Panc1 (cell line): ENCODE measurements at places on chromosomes 2 and 18. TPM values are rescaled to one million over a fixed set of nuclear protein-coding genes. Genes with fewer than 3 reads are reported as not detected.

Gene ATF2
- 61.8 TPM for total RNA-seq

GRCh38 chr2:150051004-150051403 is 436.5 kb downstream of the RND3 start:
- H3K4me3 ChIP-seq: no peak overlapping the region
- H3K36me3 ChIP-seq: no peaks in the 10 kb centered on the region
- no peaks in the 10 kb centered on the region for H3K27me3 ChIP-seq
- no peak overlapping the region for H3K27ac ChIP-seq

DNA sequence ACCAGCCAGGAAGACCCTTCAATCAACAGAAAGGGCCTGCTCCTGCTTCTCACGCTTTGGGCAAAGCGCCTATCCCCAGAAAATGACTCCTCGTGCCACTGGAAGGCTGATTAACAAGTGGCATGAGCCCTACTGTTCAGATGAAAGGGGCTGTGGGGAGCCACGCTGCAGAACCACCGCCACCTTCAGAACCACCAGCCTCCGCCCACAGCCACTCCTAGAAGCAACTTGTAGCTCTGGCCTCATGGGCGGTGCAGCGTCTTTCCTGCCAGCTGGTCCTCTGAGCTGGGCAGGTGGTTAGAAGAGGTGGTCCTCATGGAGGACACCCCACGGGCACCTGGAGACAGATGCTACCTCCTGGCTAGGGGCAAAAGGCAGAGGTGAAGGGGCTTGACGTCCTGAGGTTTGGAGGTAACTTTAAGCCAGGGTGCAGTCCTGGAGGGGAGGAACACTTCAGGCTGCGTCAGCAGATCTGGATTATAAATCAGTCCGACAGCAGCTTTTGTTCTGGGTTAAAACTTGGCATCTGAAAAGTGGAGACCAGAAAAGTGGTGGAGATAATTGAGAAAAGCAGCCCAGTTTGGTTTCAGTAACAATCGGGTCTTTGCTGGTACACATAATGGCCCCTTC is 861 bp upstream of the SEMA4C start:
- H3K27ac ChIP-seq: peak overlapping the region; percentile 1; the same call in 1 of the 2 replicates
- H3K36me3 ChIP-seq: peaks cover 3% of the 10 kb centered on the region; the same call in 1 of the 2 replicates
- H3K4me3 ChIP-seq: peak overlapping the region; percentile 66
- peaks cover 22% of the 10 kb centered on the region for H3K4me1 ChIP-seq
- DNase-seq: no peak

DNA sequence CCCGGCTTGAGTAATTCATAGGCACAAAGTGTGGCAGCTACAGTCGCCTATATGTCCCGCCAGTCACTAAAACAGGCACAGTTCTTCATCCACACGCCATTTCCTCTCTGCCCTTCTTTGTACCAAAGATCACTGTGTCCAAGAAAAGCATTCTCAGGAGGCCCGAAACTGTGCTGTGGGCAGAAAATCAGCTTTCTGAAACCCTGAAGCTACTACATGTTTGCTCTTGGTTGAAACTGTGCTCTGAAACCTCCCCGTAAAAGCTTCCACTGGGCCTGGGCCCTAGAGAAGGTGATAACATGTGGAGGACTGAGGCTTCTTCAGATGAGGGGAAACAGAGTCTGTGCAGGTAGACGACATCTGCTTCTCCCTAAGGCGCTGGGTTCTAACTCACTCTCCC is 75.6 kb upstream of the ID2 start:
- no peaks in the 10 kb centered on the region for H3K36me3 ChIP-seq
- no peaks in the 10 kb centered on the region for H3K4me1 ChIP-seq
- no peak overlapping the region for H3K27ac ChIP-seq
- no peaks in the 10 kb centered on the region for H3K27me3 ChIP-seq
- no peak overlapping the region for H3K4me3 ChIP-seq

DNA sequence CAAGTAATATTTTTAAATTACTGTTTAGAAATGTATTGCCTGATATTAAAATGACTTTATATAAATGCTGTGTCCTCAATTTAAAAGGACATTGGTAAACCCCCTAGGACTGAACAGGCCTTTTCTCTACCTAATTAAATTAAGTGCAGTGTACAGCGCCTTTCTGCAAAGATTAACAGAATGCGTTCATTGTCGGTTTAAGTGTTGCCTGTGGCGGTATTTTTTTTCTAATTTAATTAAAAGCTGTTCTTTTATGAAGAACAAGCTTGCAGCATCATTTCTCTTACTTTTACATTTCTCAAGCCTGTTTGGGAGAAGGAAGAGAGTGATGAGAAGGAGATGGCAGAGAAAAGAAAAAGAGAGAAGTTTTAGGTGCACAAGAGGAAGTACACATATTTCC is 344.9 kb downstream of the CPS1 start:
- H3K27me3 ChIP-seq: no peaks in the 10 kb centered on the region
- DNase-seq: no peak
- no peaks in the 10 kb centered on the region for H3K4me1 ChIP-seq
- H3K4me3 ChIP-seq: no peak overlapping the region
- no peaks in the 10 kb centered on the region for H3K36me3 ChIP-seq

DNA sequence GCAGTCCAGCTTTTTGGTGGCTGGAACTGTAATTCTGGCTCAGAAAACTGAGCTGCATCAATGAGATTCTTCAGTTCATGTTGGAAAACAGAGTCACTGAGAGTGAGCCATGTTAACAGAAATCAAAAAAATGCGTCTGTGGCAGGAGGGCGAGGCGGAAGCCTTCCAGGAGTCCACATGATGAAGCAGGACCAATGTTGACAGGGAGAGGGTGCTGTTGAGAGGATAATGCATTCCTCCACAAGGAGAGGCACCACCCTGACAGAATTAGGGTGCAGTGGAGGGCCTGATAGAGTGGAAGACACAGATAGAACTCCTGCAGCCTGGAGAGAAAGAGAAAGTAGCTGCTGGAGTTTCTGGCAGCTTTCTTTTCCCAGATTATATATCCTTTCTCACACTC is 111.5 kb downstream of the MGAT5 start:
- H3K27ac ChIP-seq: no peak overlapping the region
- H3K36me3 ChIP-seq: no peaks in the 10 kb centered on the region
- no peaks in the 10 kb centered on the region for H3K27me3 ChIP-seq
- DNase-seq: no peak
